Lower lobe of right lung (tissue), 2 donors: ENCODE measurements at places on chromosomes 7 and 10. TPM values are rescaled to one million over a fixed set of nuclear protein-coding genes. Genes with fewer than 3 reads are reported as not detected.

DNA sequence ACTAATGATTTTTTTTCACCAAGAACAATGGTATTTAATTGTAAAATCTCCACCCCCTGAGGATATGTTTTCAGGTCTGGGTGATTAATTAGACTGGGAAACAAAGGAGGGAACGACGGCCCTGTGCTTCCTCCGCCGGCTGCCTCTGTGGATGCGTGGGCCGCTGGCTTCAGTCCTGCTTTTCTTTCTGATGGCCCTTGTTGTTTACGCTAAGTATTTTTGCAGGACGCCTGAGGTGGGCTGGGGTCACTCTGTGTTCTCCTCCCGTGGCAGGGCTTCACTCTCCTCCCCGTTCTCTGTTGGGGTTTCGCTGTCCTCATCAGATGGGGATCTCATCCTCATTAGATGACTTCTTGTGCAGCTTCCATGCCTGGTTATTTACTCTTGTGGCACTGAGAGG lies 5.2 kb upstream of the ACBD5 start:
- H3K4me3 ChIP-seq, result no peak overlapping the region
- H3K27me3 ChIP-seq, result no peaks in the 10 kb centered on the region
- H3K36me3 ChIP-seq, result no peaks in the 10 kb centered on the region
- DNase-seq, result no peak
- H3K4me1 ChIP-seq, result peaks cover 18% of the 10 kb centered on the region
- no peak overlapping the region for H3K27ac ChIP-seq

- H3K4me1 ChIP-seq, result peaks cover 17% of the 10 kb centered on the region
- H3K27me3 ChIP-seq, result no peaks in the 10 kb centered on the region
- H3K27ac ChIP-seq, result no peak overlapping the region
- no peak overlapping the region for H3K4me3 ChIP-seq
Measured at GRCh38 chr7:144391823-144392255, 11.7 kb downstream of the NOBOX start.

DNA sequence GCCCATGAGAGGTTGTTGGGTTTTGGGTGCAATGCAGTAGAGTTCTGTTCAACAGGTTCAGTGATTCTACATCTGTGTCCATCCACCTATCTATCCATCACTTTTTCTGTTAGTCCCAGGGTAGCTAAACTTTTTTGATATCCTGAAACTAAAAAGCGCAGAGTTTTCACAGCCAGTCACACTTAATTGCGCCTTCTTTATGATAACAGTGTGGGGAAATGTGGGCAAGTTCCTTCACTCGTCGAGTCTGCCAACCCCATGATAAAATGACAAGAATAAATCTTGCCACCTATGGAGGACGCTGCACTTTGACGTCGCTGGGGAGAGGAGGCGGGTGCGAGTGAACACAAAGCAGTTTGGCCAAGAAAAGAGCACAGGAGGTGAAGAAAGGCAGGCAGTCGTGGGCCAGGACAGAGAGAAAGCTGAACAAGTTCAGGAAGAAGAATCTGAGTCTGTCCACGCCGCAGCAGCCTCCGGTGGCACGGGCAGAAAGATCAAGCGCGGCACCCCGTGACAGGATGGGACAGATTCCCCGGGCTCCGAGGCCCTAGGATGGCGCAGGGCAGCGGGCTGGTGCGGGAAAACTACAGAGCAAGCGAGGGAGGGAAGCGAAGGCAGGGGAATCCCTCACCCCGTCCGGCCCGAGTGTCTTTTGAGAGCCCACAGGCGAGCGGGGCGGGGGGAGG lies 9.2 kb downstream of the SP8 start:
- H3K4me1 ChIP-seq, result peaks cover 11% of the 10 kb centered on the region
- no peak overlapping the region for H3K27ac ChIP-seq
- no peaks in the 10 kb centered on the region for H3K36me3 ChIP-seq
- H3K4me3 ChIP-seq, result peak overlapping the region; percentile 34
- no peak for DNase-seq

- no peak overlapping the region for H3K4me3 ChIP-seq
- H3K27ac ChIP-seq, result no peak overlapping the region
- H3K36me3 ChIP-seq, result no peaks in the 10 kb centered on the region
- no peaks in the 10 kb centered on the region for H3K4me1 ChIP-seq
Measured at GRCh38 chr7:77888998-77889397, 90.4 kb downstream of the PHTF2 start.

- no peaks in the 10 kb centered on the region for H3K27me3 ChIP-seq
- H3K27ac ChIP-seq, result no peak overlapping the region
- DNase-seq, result no peak
- no peaks in the 10 kb centered on the region for H3K36me3 ChIP-seq
Measured at GRCh38 chr7:1103009-1103788, 15.3 kb downstream of the GPER1 start.

Gene FAM25G
- not detected for total RNA-seq

Gene SORCS3
- total RNA-seq, result not detected

Gene CPA1
- 0.30 TPM for total RNA-seq

Gene SPDYE18
- 1.5 TPM for total RNA-seq
